ENCODE measurements at places on chromosomes 12 and 14.
A peak's percentile ranks its signal among the peaks of the same experiment; 100 is the strongest.

GRCh38 chr12:96892104-96892503 lies 15.0 kb upstream of the NEDD1 start:
- DNase-seq, result peak; percentile 44

DNA sequence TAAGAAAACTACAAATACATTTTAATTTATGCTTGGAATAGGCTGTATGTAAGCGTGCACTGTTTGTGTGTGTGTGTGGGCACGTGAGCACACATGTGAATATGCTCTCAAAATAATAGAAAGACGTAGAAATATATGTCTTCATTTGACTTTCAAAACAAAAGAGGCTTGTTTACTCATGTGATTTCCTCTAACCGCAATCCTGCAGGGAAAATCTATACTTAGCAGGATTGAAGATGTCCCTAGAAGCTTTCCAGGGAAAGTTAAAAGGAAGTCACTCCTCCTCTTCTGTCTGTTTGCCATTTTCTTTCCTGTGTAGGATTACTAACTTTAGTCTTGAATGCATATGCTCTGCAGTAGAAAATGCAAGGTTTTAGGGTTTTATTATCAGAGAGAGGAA lies 404.7 kb downstream of the MDGA2 start:
- no peak for DNase-seq

DNA sequence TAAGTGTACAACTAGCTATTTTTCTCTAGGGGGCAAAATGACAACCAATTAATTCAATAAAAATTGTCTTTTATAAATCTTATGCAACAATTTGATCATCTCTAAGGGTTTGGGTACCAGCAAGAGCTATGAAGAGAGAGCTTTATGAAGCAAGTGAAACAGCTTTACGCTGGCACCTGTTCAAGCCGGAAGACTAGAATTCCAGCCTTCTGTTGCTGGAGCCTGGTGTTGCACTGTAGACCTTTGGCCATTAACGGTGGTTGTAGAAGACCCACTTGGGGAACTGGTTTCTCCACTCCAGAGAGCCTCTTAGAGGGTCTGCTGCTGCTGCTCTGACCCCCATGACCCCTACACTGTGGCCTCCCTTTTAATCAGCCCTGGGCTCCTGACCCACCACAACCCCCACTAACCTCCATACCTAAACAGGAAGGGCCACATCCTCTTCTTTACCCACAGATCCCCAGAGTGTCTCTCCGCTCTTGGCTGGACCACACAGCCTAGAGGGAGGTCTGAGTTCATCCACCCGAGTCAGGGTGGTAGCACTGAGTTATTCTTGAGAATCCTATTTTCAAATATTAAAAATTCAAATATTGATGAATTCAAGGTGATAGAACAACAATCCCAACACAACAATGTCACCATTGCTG lies 54.6 kb upstream of the STON2 start:
- no peak for DNase-seq

DNA sequence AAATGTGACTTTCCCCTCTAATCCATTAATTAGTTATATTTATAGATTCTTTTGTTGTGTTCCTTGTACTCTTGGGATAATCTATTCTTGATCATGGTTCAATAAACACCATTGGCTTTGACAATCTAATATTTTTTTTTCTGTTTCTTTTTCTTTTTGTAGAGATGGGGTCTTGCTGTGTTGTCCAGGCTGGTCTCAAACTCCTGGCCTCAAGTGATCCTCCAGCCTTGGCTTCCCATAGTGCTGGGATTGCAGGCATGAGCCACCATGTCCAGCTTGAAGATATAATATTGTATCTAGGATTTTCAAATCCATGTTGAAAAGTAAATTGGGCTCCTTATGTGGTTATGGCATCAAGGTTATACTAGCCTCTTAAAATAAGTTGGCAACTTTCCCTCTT lies 6.2 kb downstream of the DNAL1 start:
- no peak for DNase-seq

DNA sequence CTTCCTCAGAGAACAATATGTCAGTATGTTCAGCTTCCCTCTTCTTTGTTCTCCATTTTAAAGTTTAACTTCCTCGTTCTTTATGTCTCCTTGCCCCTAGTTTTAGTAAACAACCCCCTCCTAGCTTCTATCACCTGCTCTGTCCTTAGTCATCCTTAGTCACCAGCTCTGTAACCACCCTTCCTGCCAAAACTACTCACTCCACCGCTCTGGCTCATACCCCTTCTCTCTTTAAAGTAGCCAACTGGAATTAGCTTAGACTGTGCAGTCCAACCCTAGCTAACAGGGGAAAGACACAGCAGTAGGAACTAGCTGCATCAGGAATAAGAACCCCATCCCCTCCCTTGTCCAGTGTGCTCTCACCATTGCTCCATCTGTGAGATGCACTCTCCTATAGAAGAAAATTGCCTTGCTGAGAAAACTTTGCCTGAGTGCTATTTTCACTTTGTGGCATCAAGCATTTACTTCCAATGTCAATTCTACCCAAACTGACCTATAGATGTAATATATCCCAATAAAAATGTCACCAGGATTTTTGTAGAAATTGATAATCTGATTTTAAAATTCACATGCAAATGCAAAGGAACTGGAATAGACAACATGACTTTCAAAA lies 603.2 kb downstream of the C12orf50 start:
- no peak for DNase-seq

DNA sequence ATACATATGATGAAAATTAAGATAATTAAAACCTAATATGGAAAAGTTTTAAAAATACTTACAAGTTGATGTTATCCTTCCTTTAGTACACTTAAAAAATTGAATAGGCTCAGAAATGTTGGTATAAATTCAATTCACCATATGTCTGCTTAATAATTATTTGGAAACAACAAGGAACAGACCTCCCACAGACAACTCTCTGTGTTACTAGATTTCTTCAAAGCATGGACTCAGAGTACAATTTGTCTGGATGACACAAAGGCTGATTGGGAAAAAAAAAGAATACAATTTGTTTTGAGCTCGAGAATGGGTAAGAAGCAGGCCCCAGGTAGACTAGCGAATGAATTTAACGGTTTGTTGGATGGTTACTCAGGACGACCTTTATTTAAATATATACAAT lies 48.9 kb upstream of the BTG1 start:
- no peak for DNase-seq

DNA sequence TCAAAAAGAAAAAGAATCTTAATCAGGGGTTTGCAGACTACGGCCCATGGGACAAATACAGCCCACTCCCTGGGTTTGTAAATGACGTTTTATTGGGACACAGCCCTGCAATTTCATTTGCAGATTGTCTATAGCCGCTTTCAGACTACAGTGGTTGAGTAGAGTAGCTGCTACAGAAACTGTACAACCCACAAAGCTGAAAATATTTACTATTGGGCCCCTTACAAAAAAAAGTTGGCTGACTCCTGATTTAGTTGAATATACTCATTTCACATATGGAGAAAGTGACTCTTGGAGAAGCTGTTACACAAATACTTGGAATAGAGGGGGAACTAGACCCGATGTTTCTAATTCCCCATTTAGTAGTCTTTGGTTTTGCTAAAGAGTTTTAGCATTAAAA lies 162.5 kb upstream of the NOS1 start:
- DNase-seq, result no peak

DNA sequence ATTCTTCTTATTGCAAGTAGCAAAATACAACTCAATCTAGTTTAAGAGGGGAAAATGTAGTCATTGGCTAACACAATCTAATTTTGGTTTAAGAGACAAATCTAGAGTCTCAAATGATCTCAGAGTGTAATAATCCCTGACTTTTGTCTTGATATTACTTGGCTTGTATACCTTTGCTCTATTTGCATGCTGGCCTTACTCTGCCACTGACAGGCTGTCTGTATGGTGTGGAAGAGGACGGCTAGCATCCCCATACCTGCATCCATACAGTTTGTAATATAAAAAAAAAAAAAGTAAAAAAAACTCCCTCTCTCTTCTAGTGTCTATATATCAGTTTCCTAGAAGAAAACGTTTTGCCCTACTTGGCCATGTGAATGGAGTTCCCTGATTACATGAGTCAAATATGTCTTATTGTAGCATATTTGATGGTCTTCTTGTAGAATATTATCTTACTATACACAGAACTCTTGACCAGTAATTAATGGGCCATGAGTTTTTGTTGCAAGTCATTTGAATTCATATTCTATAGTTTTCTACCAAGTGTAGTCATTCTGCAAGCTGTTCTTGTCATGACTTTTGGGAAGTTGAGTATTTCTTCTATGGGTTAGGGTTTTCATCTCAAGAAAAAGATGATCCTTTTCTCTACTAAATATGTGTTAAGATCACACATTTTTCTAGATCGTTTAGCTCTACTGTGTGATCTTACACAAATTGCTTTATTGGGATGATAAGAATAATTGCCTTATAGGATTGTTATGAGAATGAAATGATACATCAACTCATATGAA lies 8.2 kb downstream of the HIF1A start:
- DNase-seq, result peak; percentile 33
